Smooth muscle cell of the coronary artery (primary cell): ENCODE measurements at places on chromosomes 7 and 10. TPM values are rescaled to one million over a fixed set of nuclear protein-coding genes. Genes with fewer than 3 reads are reported as not detected.

KCNH2 gene
- total RNA-seq = 0.08 TPM in 1 of 2 replicates, not detected in the other

ADGRA1 gene
- total RNA-seq = not detected in 2 replicates

LAMB4 gene
- 0.12 and 0.15 TPM in 2 replicates for total RNA-seq

SH2D4B gene
- not detected in 2 replicates for total RNA-seq

BCAP29 gene
- total RNA-seq = 41.8 and 64.4 TPM in 2 replicates

FUOM gene
- 3.2 and 24.3 TPM in 2 replicates for total RNA-seq

GDF2 gene
- not detected in 2 replicates for total RNA-seq

CDNF gene
- 0.35 and 0.83 TPM in 2 replicates for total RNA-seq

MRM2 gene
- 10.1 and 14.4 TPM in 2 replicates for total RNA-seq

REEP3 gene
- total RNA-seq = 28.1 and 33.5 TPM in 2 replicates

TAS2R41 gene
- not detected in 2 replicates for total RNA-seq

ZP3 gene
- 1.4 and 2.2 TPM in 2 replicates for total RNA-seq

COL13A1 gene
- 4.0 and 34.8 TPM in 2 replicates for total RNA-seq

NKX2-3 gene
- total RNA-seq = not detected in 2 replicates

GJC3 gene
- not detected in 2 replicates for total RNA-seq

CALML3 gene
- not detected in 2 replicates for total RNA-seq

MBLAC1 gene
- 1.4 and 2.2 TPM in 2 replicates for total RNA-seq

MGMT gene
- 26.0 and 34.9 TPM in 2 replicates for total RNA-seq

NPC1L1 gene
- 0.12 TPM in 1 of 2 replicates, not detected in the other for total RNA-seq

KCNMA1 gene
- 9.8 and 44.0 TPM in 2 replicates for total RNA-seq

LRRC18 gene
- total RNA-seq = not detected in 2 replicates

FOXI2 gene
- total RNA-seq = not detected in 2 replicates

CLRN3 gene
- total RNA-seq = not detected in 2 replicates

UPK3B gene
- total RNA-seq = 0.08 TPM in 1 of 2 replicates, not detected in the other

PTPN12 gene
- total RNA-seq = 16.5 and 20.1 TPM in 2 replicates

CFAP70 gene
- total RNA-seq = 0.30 and 0.94 TPM in 2 replicates

PTPRZ1 gene
- 0.12 and 0.15 TPM in 2 replicates for total RNA-seq

SLC26A5 gene
- not detected in 2 replicates for total RNA-seq

TMEM176B gene
- total RNA-seq = 4.8 TPM in 1 of 2 replicates, not detected in the other

PPP1R9A gene
- 0.12 and 0.38 TPM in 2 replicates for total RNA-seq

GPR146 gene
- total RNA-seq = 1.3 and 6.8 TPM in 2 replicates

EGR2 gene
- 0.15 and 1.3 TPM in 2 replicates for total RNA-seq

VSTM2A gene
- total RNA-seq = not detected in 2 replicates

ABCB4 gene
- total RNA-seq = 0.08 and 0.12 TPM in 2 replicates

TDRD1 gene
- 2.8 and 7.7 TPM in 2 replicates for total RNA-seq

LIPK gene
- not detected in 2 replicates for total RNA-seq

CACNA2D1 gene
- 62.2 and 71.3 TPM in 2 replicates for total RNA-seq

TACC2 gene
- total RNA-seq = 1.8 and 6.2 TPM in 2 replicates

SORBS1 gene
- total RNA-seq = 0.23 and 0.38 TPM in 2 replicates

PMS2 gene
- total RNA-seq = 15.0 and 16.4 TPM in 2 replicates

OR9A2 gene
- 0.12 TPM in 1 of 2 replicates, not detected in the other for total RNA-seq
